Erythroblast (primary cell): ENCODE measurements at places on chromosomes 2 and 18.
A peak's percentile ranks its signal among the peaks of the same experiment; 100 is the strongest.

DNA sequence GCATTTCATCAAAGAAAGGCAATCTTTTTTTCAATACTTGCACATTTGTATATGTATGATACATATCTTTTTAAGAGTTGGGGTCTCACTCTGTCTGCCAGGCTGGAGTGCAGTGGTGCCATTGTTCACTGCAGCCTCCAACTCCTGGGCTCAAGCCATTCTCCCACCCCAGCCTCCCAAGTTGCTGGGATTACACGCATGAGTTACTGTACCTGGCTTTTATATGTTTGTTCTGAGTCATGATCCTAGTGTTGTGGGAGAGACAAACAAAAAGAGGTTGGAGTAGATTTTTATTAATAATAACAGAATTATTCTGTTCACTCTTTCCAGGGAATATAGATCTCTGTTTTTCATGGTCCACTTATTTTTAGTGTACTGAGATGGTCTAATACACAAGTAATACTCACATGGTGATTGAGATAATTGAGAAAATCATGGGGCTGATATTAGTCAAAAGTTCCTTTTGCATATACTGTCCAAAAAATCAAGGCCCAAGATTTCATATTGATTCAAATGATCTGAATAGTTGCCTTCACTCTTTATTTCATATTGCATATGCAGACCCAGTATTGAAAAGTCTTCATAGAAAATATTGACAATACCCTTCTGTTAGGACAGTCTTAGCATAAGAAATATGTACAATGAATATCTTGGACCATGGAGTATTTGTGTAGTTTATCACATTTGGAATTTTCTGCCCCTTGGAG, 138.3 kb downstream of the FMNL2 start:
- no peak for DNase-seq

DNA sequence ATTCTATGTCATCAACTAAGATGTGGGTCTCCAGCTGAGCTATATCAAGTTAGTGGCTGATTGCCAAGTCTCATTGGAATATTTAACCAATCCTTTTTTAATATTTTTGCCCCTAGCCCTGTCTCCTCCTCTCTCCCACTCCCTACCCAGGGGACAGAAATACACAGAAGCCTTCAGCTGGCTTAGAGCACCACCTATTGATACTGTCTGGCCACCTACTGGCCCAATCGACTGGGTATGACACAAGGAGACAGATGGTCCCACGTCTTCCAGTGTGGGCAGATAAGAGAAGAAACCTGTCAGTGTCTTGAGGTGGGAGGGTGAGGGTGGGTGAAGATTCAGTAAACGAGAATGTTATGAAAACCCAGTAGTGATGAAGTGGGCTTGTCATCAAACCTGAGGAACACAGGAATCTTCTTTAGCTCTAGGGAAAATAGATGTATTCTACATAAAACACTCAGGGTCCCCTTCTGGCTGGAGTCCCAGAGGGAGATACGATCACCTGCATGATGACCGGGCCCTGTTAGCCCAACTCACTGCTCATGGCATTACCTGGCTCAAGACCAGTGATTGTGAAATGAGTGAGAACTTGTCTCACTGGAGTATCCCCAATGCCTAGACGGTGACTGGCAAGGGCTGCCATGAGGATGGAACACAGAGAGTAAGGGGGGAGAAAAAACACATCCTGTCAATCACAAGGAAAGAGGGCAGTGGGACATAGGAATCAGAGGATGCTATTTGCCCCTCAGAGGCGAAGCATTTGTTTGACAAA, 26.7 kb downstream of the POLR1A start:
- peak; percentile 71 for DNase-seq

DNA sequence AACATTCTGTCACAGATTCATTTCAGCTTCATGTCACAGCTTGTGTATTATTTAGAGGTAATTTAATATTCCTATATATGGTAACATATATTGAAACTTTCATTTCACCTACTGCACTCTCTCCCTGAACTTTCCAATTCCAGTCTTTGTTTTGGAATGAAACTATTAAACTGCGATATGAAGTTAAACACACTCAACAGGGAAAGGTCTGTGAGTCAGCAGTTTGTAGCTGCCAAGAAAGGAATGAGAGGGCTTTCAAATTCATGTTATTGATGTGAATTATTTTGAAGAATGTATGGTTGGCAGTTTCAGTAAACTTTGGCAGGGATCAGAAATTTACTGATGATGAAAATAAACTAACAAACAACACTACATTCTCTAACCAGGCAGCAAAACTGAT, 148.3 kb downstream of the HNMT start:
- no peak for DNase-seq

GRCh38 chr2:218631837-218632236, 24.1 kb downstream of the PLCD4 start:
- no peak for DNase-seq

GRCh38 chr18:61893309-61893970, 633 bp upstream of the RNF152 start:
- peak; percentile 38 for DNase-seq

- DNase-seq = no peak
These were observed 18.5 kb downstream of the LDLRAD4 start for GRCh38 chr18:13237073-13237472.

GRCh38 chr2:136917411-136917881, 152.1 kb downstream of the THSD7B start:
- no peak for DNase-seq

GRCh38 chr2:106095478-106096298, 98.4 kb downstream of the UXS1 start:
- no peak for DNase-seq

- no peak for DNase-seq
These were observed 15.9 kb downstream of the EPAS1 start for GRCh38 chr2:46313063-46313462.

DNA sequence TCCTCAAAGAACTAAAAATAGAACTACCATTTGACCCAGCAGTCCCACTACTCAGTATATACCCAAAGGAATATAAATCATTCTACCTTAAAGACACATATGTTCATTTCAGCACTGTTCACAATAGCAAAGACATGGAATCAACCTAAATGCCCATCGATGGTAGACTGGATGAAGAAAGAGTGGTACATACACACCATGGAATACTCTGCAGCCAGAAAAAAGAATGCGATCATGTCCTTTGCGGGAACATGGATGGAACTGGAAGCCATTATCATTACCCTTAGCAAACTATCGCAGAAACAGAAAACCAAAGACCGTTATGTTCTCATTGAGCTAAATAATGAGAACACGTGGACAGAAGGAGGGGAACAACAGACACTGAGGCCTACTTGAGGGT, 44.5 kb downstream of the TWSG1 start:
- DNase-seq = no peak

DNA sequence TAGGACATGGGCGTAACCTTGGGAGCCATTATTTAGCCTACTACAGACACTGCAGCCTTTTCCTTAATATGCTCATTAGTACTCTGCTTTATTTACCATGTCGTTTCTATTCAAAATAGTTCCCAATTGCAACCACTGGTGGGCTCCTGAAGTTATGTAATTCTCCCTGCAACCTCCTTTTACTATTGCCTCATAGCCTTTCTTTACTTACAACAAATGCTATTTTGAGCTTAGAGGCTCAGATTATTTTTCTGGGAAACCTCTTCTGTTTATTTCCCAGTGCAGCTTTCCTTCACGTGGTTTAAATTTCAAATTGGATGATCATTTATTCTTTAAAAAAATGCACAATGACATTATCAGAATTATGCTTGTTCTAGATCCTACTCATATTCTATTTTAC, 492.3 kb upstream of the TMEFF2 start:
- DNase-seq = no peak

- no peak for DNase-seq
These were observed 477.6 kb upstream of the KLHL29 start for GRCh38 chr2:22907330-22907729.

- no peak for DNase-seq
These were observed 53.9 kb upstream of the CD302 start for GRCh38 chr2:159851941-159852340.

GRCh38 chr2:109085912-109086742, 42.9 kb upstream of the SH3RF3 start:
- DNase-seq = no peak

- DNase-seq = no peak
These were observed 1579.2 kb upstream of the PIK3C3 start for GRCh38 chr18:40375837-40376236.

- no peak for DNase-seq
These were observed 787.9 kb upstream of the RAB6C start for GRCh38 chr2:129191530-129191929.

DNA sequence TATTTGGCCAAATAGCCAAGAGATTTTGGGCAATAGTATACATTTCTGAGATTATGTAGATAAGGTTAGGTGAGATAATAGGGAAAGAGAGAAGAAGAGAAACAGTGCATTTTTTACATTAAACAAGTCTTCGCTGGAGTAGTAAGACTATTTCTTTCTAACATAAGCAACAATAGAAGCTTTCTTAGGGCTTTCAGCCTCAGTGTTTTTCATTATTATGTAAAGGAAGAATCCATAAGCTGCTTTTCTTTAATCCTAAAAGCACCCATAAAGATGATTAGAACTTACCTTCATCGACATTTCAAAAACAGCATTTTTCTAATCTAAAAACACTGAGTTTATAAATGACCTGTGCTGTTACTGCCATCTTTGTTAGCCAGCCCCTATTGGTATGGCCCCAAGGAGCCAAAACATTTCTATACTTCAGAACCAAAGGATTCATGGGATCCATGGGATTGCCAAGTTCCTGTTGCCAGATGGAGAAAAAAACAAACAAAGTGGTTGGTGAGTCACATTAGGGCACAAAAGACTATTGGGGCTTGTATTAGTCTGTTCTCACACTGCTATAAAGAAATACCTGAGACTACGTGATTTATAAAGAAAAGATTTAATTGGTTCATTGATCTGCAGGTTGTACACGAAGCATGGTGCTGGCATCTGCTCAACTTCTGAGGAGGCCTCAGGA, 88.2 kb downstream of the SCG2 start:
- DNase-seq = no peak

DNA sequence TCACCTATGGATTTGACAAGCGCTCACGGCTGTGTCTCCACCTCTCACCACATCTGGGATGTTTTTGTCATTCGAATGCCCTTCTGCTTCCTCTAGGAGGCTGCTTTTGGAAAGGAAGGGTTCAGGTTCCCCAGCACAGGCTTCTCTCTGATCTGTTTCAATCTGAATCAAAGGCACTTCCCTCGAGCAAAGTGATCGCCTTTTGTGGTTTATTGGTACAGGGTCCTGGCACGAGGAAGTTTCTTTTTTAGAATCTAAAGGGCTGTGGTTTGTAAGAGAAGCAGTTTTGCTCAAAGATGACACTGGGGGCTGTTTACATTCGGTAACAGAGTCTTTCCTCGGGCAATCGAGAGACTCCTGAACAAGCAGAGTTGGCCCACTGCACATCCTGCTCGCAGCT, 145.0 kb downstream of the DAW1 start:
- no peak for DNase-seq

DNA sequence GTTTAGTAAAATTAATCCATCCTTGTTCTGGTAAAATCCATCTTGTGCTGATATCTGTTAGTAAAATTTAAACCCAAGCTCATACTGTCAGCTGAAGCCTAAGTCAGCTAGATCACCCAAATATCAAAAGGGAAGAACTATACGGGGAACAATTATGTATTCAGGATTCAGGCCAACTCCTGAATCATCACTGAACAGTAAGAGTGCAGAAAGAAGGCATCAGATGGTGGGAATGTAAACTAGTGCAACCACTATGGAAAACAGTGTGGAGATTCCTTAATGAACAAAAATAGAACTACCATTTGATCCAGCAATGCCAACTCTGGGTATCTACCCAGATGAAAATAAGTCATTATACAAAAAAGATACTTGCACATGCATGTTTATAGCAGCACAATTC, 81.8 kb downstream of the RAPGEF4 start:
- DNase-seq = no peak

- DNase-seq = no peak
These were observed 55.3 kb downstream of the DTNB start for GRCh38 chr2:25617948-25618646.

DNA sequence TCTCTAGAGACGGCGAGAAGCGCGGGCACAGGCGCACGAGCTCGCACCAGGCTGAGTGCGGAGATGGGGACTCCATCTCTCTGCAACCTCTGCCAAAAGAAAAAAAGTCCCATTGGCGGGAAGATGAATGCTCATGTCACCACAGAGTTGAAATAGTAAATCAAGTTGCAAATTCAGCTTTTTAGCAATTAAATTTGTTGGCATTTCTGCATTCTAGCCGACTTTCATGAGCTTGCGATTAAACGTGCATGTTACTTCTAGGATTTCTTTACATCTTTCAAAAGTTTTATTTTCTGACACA, 588 bp downstream of the CHAC2 start:
- DNase-seq = no peak

GRCh38 chr2:8860239-8860638, 22.8 kb upstream of the KIDINS220 start:
- DNase-seq = no peak

DNA sequence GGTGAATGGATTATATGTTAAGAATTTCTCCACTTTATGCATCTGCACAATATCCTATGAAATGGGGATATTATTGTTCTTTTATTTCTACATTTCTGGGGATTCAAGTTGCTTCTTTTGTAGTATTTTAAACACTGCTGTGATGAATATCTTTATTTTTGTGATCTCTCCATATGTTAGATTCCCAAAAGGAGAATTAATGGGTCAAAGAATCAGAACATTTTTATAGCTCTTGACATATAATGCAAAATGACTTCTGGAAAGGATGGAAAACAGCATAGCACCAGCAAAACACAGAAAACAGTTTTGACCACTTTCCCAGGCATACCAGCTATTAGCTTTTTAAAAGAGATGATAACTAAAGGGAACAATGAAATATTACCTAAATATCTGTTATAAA, 135.5 kb downstream of the NCKAP5 start:
- no peak for DNase-seq

- no peak for DNase-seq
These were observed 41.0 kb downstream of the EPB41L5 start for GRCh38 chr2:120053891-120054290.

DNA sequence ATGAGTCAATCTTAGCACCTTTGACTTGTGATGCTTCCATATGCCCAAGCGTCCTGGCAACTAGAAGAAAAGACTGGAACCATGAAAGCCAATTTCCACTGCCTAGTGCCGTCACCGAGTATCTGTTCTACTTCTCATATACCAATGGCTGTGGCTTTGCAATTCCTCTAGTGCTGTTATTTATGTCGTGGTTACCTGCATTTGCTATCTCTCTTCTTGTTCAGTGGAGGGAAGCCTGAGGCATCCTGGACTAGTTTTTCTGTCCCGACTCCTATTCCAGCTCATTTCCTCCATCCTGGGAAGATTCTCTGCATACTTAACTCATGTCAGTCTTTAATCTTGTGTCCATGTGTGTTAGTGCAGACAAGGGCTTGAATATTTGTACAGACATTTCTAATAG, 117.9 kb downstream of the FEZ2 start:
- no peak for DNase-seq

- DNase-seq = no peak
These were observed 27.9 kb downstream of the MSH6 start for GRCh38 chr2:47810850-47811249.

GRCh38 chr2:224847961-224848850, 132.0 kb upstream of the CCDC195 start:
- no peak for DNase-seq
